Cardiac fibroblast (primary cell): ENCODE measurements at places on chromosomes 5 and 9.

- DNase-seq = no peak
Measured at GRCh38 chr9:70988551-70988950, 132.9 kb downstream of the TRPM3 start.

DNA sequence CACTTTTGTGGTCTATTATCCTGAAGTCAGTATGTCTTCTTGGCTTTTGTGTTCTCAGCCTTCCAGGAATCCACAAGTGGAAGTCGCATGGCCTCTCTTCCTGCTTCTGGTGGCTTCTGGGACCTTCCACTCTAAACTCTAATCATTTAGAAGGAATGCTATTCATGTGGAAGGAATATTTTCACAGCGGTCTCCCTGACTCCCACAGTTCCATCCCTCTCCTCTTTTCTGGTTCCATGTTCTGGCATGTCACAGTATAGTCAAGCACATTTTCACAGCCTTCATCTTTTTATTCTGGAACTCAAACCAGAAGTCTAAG, 7.3 kb upstream of the RAI14 start:
- DNase-seq = no peak

DNA sequence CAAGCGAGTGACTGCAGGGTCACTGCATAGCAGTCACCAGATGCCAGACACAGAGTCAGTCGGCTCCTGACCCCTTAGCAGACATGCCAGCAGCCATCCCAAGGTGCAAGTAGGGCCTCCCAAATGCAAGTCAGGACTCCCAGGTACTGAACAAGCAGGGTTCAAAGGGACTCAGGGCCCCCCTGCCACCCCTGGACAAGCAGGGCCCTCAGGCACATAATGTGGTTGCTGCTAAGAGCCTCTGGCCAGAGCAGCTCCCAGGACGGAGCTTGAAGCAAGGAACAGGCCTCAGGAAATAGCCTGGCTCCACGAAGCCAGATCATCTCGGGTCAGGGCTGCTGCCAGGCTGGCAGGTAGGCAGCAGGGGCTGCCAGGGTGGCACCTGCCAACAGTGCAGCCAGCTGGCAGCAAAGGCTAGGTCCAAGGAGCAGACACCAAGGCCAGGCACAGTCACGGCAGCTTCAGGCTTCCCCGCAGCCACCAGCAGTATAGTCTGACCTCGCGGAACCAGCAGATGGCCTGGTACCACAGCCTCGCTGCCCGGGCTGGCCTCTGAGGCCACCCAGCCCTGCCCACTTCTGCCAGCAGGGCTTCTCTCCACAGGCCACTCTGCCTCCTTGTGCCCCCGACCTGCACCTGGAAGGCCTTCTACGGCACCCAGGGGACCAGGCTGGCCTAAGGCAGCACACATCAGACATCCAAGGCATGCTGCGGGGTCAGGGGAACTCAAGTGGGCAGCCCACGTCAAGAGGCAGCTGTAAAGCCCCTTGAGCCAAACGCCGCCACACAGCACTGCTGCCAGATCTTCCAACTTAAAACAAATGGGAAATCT, 7.4 kb downstream of the EEIG1 start:
- no peak for DNase-seq

DNA sequence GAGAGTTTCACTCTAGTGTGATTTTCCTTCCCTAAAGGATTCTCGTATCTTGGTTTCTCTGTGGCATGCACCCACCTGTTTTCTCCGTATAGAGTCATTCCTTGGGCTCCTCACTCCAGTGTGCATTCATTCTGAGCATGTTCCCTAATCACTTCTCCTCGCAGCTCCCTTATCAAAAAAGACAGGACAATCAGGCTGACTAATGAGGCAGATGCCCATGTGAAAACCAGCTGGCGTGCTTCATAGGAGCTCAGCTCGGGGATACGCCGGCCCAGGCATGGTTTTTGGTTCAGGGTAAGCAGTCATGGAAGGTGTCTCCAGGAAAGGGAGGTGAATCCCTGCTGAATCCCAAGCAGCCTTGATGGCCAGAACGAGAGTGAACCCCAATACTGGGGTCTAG, 41.2 kb upstream of the INSYN2B start:
- no peak for DNase-seq

DNA sequence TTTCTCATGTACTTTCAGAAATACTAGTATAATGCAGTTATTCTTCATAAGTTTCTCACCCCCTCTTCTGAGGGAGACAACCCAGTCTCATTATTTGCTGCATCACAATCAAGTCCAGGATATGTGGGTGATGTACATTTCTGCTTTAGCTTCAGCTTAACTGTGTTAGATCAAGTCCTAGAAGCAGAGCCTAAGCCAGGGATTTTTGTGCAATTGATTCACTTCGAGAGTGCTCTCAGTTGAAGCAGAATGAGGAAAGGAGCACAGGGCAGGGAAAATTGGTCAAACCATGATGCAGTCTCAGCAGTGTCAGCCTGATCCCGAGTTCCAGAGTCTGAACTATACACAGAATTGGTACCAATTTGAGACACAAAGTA, 15.1 kb downstream of the HNRNPK start:
- peak; percentile 25 for DNase-seq

DNA sequence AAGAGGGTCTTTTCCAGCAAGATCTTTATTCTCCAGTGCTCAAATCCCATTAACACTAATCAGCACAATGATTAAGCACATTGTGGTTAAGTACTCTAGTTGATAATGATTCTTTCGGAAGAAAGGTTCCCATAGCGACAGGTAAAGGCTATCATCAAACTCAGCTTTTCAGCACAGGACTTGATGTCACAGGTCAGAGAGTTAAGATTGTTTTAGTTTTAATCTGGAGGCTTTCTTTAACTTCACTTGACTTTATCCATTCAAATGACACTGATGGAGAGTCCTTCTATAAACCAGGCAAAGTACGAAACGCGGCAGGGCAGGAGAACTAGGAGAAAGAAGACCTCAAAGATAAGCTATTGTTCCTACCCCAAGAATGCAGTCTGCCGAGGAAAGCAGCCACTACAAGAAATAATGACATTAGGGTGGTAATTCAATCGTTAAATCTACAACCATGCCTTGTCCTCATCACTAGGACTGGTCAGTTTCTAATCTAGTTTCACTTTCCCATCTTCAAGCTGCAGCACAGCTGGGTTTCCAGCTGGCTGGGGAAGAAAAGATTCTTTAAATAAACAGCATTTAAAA, 4.6 kb downstream of the NRG2 start:
- peak; percentile 19 for DNase-seq

DNA sequence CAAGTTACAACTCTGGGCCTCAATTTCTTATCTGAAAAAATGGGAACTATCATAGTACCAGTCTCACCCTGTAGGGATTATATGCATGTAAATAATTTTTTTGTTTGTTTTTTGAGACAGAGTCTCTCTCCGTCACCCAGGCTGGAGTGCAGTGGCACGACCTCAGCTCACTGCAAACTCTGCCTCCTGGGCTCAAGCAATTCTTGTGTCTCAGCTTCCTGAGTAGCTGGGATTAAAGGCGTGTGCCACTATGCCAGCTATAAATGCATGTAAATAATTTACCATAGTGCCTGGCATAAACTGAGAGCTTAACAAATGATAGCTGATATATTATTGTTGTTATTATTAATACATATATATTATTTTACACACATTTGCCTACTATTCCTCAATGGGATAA, 3.0 kb upstream of the ARHGAP26 start:
- DNase-seq = no peak

DNA sequence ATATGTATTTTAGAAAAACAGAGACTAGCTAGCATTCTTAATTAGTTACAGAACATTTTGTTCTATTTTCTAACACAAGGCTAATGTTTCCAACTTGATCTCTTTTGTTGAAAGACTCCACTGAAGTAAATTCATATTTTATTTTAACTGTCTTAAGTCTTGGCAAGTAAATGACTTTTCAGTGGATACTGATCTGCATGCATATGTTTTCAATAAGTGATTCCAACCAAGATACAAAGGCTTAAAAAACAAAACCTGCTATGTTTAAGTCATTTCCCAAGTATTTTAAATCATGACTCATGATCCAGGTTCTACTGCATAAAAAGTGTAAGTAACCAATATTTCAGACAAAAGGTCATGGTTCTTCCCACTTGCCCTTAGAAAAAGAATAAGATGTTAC, 5.7 kb downstream of the CDO1 start:
- DNase-seq = peak; percentile 4

- no peak for DNase-seq
Measured at GRCh38 chr5:171157775-171158174, 151.3 kb upstream of the TLX3 start.

GRCh38 chr5:138819081-138819480, 56.1 kb downstream of the LRRTM2 start:
- DNase-seq = no peak

- DNase-seq = no peak
Measured at GRCh38 chr9:135961811-135962695, 880 bp upstream of the UBAC1 start.

- DNase-seq = no peak
Measured at GRCh38 chr9:4146293-4146692, 153.6 kb downstream of the GLIS3 start.

GRCh38 chr5:175035882-175036533, 311.6 kb downstream of the MSX2 start:
- no peak for DNase-seq

DNA sequence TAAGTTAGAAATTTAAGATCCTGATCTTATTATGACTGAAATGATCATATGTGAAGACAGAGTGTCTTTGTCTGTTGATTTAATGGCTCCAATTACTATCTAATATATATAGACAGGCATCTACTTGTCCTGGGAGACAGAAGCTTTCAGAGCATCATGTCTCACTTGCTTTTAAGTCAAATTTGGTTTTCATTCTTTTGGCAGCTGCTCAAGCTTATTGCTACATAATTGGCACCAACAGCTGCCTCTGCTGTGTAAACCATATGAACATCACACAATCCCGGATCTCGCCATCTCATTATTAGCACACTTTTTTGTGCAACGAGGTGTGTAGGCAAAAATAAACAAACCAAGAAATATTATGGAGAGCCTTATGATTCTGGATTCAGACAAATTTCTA, 1717.9 kb downstream of the EFNA5 start:
- DNase-seq = peak; percentile 62

DNA sequence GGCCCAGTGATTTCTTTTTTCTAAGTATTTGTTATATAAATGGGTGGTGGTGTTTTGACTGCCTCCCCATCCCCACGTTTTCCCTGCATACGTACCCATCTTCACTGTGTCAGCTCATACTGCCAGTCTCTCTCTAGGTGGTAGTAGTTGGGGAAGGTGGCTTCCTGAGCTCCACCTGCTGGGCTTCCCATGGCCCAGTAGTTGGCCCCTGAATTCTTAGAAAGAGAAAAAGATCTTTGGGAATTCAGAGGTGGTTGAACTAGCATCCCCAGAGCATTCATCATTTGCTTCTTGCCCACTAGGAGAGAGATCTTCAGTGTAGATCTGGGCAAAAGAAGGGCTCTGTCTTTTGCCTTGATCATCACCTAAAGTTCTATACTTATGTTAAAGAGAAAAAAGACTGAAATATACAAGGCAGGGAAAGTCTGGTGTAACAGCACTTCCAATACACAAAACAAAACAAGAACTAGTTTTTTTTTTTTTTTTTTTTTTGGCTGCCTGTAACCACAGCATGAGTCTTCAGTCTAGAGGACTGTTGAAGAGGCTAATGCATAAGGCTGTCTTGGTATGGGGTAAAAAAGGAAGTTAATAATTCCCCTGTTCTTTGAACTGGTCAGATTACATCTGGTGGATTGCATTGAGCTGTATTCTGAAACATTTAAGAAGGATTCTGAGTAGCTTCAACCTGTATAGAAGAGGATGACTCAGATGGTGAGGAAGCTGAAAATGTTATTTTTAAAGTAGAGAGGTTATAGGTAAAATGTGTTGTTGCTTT, 128.7 kb downstream of the ATG10 start:
- no peak for DNase-seq

DNA sequence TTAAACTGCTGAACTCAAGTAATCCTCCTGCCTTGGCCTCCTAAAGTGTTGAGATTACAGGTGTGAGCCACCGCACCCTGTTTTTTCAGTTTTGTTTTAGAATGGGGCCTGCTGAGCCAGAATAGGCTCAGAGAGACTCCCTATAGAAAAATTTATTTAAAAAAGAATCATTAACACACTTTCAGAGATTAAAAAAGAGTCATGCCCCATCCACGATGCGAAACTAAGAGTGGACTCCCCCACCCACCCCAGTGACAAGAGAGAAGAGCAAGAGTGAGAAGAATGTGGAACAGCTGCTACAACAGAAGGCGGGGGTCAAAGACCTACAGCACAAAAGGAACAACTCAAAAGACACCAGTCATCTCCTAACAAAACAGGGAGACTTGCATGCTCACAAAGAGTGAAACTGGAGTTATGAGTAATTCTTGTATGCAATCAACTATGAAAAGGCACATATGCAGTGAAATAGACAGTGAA, 47.2 kb downstream of the GLDC start:
- no peak for DNase-seq

DNA sequence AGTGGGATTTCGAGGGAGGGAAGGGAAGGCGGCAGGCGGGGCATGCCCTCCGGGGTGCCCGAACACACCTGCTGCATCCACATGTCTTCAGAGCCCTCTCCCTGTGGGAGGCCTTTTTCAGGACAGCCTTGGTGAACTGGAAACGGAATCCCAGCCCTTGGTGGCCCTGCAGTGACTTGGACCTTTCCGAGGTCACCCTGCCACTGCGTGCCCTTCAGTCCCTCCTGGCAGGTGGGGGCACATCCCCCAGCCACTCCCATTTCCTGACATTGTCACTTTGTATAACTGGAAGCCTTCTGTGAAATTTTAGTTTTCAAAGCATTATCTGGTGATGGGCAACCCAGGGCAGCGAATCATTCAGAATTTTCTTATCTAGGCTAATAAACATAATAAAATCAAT, 11.0 kb upstream of the AHRR start:
- no peak for DNase-seq

DNA sequence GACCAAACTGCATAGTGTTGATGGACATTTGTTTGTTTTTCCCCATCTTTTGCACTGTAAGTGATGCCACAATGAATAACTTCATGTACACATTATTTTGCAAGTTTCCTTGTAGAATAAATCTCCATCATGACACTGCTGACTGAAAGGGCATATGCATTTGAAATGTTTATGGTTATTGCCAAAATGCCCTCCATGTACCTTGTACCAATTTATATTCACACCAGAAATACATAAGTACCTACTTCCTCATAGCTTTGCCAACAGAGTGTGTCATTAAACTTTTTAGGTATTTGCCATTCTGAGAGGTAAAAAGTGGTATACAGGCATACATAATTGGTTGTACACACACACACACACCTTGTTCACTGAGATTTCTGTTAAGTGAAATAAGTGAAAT, 361.0 kb upstream of the PCSK5 start:
- DNase-seq = no peak

DNA sequence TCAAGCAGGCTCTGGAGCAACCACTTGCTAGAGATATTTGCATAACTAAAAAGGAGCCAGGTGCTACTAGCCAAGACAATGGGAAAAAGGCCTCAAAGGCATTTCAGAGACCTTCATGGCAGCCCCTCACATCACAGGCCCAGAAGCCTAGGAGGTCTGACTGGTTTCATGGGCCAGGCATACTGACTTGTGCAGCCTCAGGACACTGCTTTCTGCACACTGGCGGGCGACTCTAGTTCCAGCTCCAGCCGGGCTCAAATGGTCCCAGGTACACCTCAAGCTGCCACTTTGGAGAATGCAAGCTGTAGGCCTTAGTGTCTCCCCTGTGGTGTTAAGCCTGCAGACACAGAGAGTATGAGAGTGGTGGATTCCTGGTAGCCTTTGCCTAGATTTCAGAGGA, 27.1 kb downstream of the COX7C start:
- no peak for DNase-seq

- DNase-seq = no peak
Measured at GRCh38 chr9:98506422-98507054, 202.2 kb downstream of the GABBR2 start.
